ENCODE measurements at places on chromosomes 12 and 14.
A peak's percentile ranks its signal among the peaks of the same experiment; 100 is the strongest.

DNA sequence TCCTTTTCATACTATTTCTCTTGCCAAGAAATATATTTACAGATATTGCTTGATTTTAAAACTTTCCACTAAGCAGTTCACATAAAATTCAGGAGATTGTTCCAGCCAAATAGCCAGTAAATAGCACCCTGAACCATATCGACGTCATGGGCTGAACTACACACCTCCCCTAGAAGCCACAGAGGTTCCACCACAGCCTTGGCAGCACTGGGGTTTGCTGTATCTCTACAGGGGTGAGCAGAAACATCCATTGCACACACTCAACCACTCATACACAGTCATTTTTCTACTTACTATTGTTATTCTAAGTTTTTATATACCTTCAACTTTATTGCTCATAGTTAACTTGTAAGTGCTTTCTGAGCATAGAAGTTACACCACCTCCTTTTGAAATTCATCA lies 8.1 kb upstream of the EIF2S3B start:
- no peak for DNase-seq

- no peak for DNase-seq
Observed at GRCh38 chr12:39807043-39807442, 187.4 kb upstream of the ABCD2 start.

- DNase-seq: peak; percentile 7
Observed at GRCh38 chr12:100199023-100199346, 1.6 kb upstream of the ACTR6 start.

DNA sequence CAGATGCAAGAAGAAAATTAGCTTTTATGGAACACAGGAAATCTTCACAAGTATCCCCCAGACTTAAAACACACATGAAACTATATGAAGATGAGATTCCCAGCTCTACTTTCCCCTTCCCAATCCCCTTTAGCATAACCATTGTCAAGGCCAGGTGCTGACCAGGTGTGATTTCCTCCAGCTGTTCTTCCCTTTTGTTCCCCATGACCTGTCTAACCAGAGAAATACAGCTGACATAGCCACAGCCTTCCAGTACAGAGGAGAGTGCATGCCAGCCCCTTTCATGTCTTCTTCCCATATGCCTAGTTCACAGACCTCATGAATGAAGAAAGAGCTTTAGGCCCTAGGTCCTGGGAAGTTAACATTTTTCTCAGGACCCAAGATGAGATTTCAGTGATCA lies 43.5 kb upstream of the FKBP4 start:
- no peak for DNase-seq
